ENCODE measurements at places on chromosomes 3 and 15.

GRCh38 chr3:50154476-50154839 is 666 bp upstream of the SEMA3F start:
- no peak for DNase-seq

DNA sequence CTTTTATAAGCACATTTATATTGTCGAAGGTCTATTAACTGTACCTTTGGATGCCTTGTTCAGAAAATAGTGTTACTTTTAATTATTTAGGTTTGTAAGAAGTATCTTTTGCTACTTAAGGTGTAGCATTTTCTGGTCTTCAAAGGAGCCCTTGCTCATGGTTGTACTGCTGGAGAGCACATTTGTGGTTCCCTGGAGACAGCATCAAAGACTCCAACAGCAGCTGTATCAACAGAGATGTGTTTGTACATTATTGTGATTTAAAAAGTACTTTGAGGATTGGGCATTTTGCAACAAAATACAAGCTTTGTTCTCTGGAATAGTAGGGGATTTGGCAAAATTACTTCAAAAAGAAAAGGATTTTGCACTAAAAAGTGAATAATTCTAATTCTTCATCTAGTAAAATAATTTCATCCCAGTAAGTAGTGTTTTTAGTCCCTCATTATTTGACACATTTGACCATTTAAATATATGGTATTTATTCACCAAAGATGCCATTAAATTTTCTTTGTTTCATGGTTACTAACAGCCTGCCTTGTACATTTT is 16.5 kb downstream of the TBC1D23 start:
- no peak for DNase-seq

DNA sequence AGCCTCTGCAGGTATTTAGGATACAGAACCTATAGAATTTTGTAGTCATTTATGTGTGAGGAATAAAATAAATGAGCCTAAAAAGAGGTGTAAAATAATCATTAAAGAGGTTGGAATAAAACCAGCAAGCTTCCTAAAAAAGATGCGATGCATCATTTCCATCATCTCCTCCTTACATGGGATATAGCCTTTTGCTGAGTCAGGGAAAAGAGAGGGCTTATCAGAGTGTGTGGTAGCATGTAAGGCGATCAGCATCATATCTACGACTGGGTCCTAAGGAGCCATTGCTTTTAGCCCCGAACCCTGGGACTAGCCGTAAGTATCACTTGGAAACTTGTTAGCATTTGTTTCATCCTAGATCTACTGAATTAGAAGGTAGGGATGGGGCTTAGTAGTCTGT is 94.9 kb downstream of the DTWD1 start:
- DNase-seq: no peak

DNA sequence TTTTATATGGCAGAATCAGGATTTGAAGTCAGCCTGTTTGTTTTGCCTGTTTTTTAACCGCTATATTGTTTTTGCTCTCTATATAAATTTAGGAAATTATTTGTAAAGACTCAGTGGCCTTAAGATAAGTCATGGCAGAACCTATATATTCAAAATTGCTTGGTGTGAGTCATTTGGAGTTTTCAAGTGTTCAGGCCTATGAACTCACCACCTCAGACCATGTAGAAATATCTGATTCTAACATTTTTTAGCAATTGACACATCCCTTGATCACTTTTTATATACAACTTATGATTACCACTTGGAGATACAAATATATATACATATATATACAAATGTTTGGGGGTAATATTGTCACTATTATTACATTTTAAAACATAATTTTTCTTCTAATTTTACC is 95.7 kb downstream of the VGLL3 start:
- no peak for DNase-seq

DNA sequence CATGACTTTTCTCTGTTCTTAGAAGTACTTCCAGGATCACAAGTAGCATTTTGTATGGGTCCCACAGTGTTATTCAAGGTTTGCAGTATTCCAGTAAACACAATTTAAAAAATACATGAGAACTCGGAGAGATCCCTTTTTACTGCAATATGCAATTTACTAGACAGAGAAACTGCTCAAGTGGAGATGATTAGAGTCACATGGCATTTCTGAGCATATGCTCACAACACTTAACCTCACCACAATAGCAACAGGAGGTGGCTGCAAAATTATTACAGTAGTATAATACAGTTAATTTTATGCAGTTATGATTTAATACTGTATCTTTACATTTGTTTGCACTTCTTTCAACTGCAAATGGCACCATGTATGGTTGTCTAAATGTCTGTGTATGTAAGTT is 87.5 kb downstream of the PIK3CB start:
- peak; percentile 51 for DNase-seq

DNA sequence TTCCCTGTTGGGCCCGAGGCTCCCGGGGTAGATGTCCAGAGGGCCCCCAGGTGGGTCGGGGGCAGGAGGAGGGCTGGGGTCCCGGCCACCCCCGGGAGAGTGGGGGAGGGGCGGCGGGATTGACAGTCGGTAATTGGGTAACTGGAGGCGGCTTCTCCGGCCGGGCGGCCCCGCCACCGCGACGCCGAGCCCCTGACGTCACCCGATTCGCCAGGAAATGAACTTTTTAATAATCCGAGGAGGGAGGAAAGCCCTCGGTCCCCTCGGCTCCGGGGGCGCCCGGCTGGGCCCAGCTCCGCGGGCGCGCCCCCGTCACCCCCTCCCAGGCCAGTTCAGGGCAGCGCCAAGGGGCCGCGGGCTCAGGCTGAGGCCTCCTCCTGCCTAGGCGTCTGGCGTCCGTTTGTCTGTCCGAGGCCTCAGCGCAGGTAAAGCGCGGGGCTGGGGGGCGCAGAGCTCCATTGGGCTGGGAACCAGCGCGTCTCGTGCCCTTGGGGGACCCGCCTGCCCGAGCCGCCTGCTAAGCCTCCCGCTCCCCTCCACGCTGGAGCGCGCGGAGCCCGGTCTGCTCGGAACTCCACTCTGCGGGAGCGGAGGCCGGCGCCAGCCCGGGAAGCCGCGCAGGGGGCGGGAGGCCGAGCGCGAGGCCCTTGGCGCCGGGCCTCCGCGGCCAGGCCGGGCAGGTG is 3.9 kb downstream of the GATA2 start:
- peak; percentile 38 for DNase-seq

DNA sequence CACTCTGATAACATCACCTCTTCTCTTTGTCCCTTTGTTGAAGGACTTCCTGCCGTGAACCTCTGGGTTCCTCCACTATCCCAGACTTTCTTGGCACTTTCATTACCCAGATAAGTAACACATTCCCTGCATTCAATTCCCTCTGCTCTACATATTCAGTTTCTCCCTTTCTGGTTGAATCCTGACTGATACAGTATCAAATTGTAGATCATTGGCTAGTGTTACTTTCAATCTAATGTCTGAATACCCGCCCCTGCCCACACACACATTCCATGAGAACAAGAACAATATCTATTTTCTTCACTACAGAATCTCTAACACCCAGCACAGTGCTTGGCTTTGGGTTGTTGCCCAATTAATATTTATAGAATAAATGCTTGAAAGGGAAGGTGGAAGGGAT is 163.5 kb downstream of the ABHD5 start:
- DNase-seq: no peak

GRCh38 chr3:184474897-184475296 is 86.7 kb upstream of the EPHB3 start:
- DNase-seq: no peak

DNA sequence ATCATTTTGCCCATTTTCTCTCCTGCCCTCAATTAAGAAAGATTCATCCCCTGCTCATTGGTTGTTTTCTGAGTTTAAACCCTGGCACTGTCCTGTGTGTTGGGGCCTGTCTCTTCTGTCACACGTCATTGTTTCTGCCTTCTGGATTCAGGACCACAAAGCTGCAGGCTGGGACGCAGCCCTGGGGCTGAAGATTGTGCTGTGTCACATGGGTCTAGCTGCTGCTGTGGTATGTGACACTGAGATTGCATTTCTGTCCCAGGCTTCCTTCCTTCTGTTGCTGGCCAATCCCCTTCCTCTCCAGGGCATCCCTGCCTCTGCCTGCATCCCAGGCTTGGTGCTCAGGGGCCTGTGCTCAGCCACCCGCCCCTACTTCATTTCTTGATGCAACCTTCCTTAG is 28.9 kb downstream of the INSYN1 start:
- DNase-seq: no peak

DNA sequence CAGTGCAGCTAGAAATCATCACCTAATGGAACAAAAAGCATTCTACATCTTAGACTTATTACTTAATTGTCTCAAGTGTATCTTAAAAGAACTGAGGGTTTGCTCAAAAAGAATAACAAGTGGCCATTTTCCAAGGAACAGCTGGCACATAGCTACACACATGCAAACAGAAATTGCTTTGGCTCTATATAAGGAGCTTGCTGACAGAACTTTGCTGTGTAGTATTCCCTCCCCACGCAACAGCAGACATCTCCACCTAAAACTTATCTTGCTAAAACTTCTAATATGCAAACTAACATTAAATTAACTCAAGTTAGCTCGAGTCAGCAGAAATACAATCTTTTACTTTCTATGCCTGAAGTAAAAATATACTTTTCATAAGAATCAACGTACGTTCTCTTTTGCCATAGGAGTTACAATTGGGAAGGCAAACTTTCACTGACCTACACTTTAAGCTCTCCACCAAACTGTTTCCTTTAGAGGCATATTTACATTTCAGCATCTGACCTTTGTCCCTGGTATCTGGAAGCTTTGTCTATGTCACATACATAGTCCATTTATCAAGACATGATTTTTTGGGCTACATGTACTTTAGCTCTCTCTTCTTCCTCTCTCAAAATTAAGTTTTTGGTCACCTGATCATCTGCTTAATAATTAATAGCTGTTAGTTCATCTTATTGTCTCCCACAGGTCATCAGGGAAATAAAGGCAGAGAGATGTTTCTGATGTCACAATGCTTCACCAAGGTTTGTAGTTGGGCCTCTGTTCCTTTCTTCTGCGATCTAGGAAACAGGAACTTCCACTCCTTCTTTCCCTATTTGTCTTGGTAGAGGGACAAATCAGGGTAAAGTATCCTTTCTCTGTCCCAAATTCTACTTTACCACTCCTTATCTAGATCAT is 163.4 kb upstream of the AGTR1 start:
- no peak for DNase-seq

DNA sequence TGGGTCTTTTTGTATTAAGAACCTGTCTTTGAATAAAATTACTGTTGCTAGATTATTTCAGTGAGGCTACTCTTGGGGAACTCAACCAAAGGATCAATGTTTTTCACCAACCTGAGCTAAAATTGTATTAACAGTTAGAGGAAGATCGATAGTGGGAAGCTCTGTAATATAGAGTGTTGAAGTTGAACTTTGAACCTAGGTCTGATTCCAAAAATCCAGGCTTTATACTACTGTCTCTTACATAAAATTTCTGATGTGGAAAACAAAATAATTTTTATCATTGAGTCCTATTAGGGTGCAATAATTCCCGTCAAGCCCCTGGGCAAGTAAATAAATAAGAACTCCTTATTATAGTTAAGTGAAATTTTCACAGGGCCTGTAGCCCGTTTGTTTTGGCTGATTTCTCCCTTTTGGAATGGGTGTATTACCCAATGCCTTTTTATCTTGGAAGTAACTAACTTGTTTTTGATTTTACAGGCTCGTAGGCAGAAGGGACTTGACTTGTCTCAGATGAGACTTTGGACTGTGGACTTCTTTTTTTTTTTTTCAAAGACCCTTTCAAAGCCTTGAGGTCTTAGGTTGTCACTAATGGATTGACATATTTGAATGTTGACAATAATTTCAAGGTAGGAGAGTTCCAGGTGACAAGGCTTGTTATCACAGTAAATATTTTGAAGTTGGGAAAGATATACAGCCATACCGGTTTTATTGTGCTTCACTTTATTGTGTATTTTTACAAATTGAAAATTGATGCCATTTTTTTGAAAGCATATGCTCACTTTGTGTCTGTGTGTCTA is 276.1 kb downstream of the NFKBIZ start:
- DNase-seq: no peak

DNA sequence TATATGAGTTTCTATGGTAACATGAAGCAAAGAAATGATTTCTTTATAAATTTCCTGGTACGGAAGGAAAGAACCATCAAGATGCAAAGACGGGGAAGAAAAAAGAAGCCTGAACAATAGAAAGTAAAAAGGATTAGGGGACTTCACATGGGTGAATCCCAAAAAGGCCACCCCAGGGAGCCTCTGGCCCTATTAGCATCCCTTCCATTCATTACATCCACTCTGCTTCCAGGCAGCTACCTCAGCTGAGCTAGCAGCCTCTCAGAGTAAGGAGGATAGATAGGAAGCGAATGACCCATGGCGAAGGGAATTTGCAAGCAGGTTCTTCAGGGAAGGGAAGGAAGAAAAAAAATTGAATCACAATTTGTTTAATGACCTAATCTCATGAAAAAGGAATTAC is 81.6 kb downstream of the GABRB3 start:
- DNase-seq: no peak

All from NCI-H1694 (cell line).